ENCODE measurements at places on chromosomes 12 and 14.

DNA sequence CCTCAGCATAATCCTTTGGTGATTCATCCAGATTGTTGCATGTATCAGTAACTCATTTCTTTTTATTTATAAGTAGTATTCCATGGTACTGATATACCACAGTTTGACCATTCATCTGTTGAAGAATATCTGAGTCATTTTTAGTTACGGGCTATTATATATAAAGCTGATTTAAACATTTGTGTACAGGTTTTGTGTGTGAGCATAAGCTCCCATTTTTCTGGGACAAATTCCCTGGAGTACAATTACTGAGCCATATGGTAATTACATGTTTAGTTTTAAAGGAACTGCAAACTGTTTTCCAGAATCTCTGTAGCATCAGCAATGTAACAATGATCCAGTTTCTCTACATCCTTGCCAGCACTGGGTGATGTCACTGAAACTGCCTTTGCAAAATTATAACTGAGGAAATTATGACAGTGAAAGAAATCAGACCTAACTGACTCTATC, 236.2 kb upstream of the KRR1 start:
- DNase-seq = no peak

GRCh38 chr12:19129486-19130223, at the start of gene PLEKHA5:
PLEKHA5 (plus strand) TSS chr12:19129733; CDS start chr12:19129800, 67 bp downstream.
- DNase-seq = peak; percentile 69

DNA sequence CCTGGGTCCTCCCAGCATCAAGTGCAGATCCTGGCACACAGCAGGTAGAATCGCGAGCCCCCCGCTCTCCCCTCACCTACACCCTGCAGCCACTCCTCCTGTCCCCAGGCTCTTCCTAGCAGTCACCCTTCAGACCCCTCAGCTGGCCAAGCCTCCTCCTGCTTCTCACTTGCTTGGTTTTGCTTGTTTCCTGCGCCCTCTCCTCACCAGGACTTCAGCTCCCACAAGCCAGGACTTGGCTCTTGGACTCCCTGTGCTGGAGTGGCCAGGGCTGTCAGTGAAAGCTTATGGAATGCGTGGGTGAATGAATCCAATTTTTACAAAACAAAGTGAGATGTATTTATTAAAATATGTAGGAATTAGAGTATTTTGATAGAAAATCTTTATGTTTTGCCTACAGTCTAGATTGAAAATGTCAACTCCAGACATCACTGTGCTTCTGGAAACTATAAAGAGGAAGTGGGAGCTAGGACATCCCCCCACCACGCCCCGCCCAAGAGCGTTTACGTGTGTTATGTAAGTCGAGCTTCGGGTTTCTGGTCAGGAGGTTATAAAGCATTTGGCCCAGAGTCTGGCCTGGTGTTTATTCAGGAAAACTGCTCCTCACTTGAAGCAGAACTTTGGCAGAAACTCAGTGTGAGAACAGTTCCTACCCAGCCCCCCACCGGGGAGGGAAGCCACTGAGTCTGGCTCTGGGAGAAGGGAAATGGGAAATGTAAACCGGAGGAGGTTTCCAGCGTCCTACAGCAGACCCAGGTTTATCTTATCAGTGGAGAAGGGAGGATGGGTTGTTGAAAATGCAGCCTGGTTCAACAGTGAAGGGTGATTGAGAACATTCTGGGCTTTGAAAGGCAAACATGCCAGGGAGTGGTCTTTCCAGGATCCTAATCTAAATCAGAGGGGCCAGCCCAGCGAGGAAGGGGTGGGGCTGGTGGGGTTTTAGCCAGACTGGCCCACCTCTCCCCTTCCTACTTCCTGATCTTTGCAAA, 8.8 kb downstream of the ALDH2 start:
- DNase-seq = peak; percentile 48

DNA sequence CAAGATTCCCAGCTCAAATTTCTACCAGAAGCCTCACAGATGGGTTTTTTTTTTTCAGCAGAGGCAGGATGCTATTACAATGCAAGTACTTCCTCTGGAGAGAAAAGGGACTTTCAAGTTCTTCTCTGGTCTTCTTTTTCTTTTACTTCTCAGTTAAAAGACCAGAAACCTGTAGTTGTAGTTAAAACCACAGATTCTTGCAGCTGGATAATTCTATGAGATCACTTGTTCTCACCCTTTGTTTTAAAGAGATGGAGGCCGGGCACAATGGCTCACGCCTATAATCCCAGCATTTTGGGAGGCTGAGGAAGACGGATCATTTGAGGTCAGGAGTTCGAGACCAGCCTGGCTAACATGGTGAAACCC, 47.6 kb upstream of the OVCH1 start:
- no peak for DNase-seq

GRCh38 chr12:120132863-120133385, 16.4 kb upstream of the RAB35 start:
- no peak for DNase-seq

DNA sequence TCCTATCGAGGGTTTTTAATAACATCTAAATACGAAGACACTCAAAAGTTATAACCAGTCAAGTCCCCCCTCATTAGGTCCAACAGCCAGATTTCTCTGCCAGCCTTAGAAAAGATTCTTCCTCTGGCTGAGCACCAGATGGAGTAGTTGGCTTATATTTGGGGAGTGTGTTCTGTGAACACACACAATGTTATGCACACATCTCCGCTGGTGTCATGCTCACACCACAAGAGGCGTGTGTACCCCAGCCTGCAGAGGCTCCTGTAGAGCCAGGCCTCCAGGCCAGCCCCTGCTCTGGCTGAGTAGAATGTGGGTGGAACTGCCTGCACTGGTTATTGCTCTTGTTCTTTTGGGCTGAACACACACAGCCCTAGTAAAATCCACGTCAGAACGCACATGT, 64.0 kb downstream of the PIWIL1 start:
- DNase-seq = peak; percentile 1

GRCh38 chr14:78048120-78048519, 122.1 kb upstream of the NRXN3 start:
- peak; percentile 58 for DNase-seq

DNA sequence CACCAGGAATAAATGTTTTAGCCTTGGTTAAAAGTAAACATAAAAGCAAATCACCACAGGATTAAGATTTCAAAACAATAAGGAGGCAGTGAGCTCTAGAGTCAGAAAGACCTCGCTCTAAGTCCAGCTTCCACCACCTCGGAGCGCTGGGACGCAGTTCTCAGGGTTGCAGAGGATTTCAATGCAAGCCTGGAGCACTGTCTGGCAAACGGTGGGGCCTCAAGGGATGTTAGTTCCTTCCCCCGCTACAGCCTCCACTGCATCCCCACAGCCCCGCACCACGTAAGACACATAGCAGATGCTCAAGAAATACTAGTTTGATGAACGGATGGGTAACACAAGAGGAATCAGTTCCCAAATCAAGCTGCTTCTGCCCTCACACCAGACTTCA, 39.3 kb upstream of the TMCC3 start:
- no peak for DNase-seq

GRCh38 chr12:130142736-130143135, 19.5 kb upstream of the FZD10 start:
- DNase-seq = no peak

DNA sequence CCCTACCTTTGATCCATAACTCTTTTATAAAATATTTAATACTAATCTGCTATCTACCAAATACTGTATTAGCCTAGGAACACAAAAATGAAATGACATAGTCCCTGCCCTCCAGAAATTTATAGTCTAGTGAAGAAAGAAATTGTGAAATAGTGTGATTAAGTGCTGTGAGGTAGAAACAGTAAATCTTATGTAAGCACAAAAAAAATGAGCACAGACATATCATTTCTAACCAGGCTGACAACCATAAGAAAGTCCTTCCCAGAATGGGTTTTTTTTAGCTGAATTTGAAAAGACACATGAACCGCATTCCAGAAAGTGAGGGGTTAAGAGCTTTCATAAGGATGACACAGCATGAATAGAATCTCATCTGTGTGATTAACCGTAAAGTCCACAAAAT, 145.9 kb downstream of the SOX5 start:
- DNase-seq = no peak

DNA sequence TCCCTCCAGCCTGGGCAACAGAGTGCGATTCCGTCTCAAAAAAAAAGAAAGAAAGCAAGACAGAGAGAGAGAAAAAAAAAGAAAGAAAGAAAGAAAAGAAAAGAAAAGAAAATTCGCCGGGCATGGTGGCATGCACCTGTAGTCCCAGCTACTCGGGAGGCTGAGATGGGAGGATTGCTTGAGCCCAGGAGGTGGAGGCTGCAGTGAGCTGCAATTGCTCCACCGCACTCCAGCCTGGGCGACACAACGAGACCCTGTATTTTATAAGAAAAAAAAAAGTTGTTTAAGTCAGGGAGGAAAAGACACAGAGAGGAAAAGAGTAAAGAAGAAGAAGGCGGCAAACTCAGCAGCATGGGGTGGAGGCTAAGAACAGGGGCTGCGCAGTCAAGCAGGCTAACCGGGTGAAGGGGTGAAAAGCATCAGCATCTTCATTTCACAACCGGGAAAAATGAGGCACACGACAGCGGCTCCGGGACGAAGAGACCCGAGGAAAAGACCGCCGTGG, 557 bp upstream of the FICD start:
- DNase-seq = no peak

DNA sequence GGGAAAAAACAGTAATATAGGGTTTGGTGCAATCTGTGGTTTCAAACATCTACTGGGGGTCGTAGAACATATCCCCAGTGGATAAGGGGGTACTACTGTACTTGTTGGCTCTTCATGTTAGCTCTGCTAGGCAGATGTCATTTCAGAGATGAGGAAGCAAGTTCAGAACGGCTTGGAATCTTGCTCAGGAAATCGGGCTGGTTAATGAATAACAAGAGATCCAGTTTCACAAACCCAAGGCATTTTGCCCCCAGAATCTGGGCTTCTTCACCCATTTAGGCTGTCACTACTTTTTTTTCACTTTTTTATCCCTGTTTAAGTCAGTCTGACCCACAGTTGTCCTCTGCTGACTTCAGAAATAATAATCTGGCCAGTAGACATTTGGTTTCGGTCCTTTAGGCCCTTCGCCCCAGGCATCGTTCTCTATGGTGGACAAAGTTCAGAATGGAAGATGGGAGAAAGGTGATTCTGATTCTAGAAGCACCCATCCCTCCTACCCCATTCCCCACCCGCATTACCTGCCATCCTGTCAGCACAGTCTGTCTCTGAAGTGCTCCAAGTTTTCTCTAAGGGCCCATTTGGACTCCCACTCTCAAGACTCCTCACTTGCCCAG, 4.5 kb downstream of the SUOX start:
- DNase-seq = no peak

DNA sequence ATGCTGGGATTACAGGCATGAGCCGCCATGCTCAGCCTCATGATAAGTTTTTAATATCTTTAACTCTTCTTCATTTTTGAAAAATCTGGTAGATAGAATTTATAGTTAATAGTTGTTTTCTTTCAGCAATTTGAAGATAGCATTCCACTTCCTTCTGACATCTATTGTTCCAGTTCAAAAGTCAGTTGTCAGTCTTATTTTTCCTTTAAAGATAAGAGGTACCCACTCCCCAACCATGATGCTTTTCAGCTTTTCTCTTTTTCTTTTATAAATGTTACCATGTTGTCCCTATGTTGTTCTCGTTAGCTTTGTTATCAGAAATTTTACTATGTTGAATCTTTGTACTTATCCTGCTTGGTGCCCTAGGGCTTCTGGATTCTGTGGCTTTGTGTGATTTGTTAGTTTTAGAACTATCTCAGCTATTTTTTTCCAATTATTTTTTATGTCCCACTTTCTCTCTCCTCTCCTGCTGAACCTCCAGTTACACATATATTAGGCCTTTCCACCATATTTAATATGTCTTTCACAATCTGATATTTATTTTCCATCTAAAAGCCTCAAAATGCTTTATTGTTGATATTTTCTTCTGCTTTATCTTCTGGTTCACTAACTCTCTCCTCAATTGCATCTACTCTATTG, 181.6 kb upstream of the FOXN3 start:
- peak; percentile 18 for DNase-seq

- no peak for DNase-seq
These were observed 51.6 kb upstream of the ABCC9 start for GRCh38 chr12:21992823-21993222.

- DNase-seq = no peak
These were observed 57.2 kb downstream of the EPS8 start for GRCh38 chr12:15731940-15732339.

- peak; percentile 28 for DNase-seq
These were observed 3.2 kb upstream of the AMIGO2 start for GRCh38 chr12:47082796-47083621.

GRCh38 chr14:69342928-69343525, 55.1 kb downstream of the ERH start:
- DNase-seq = no peak

GRCh38 chr14:91095178-91095577, 18.7 kb upstream of the DGLUCY start:
- no peak for DNase-seq

DNA sequence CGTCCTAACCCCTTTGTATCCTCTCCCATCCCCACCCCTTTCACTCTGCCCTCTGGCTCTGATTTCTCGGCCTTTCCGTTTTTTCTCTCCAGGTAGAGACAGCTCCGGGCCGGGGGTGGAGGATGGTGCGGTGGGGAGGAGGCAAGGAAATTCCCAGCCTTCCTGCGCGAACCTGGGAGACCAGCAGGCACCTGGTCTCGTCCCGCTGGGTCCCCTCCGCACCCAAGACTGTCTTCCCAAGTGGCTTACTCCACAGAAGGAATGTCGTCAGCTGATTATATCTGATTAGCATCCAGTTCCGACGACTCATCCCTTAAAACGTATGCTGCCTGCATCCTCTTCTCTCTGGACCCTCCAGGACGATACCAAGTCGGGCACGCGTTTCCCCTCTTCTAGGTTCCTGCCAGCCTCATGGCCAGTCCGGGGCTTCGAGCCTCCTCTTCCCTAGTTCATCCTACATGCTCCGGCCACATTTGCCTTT, 42.2 kb upstream of the CAPRIN2 start:
- DNase-seq = no peak

GRCh38 chr12:107275530-107275929, 182.2 kb upstream of the CRY1 start:
- no peak for DNase-seq
